ENCODE measurements at places on chromosomes 7 and 10.

GRCh38 chr10:18478354-18478753 lies 173.0 kb downstream of the NSUN6 start:
- no peak for DNase-seq

DNA sequence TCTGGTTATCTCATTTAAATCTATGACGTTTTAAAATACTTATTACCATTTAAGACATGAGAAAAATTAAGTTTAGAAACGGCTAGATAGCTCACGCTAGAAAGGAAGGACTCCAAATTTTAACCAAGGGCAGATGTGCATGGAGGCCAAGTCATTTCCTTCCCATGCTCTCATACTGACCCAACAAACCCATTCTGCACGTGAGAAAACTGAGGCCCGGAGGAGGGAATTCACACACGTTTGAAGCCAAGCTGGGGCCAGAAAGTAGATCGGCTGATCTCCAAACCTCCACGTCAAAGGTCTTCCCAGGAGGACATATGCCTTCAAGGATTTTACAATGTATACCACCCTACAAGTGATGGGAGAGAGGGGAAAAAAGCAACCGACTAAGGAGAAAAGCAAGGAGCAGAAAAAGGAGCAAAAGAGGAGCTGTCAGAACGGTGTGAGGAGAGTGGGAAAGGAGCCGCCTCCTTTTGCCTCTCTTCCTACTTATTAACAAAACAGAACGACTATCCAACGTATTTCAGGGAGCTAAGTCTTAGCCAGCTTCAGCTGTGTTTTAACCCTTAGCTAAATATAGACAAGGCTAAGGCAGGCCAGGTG lies 645 bp upstream of the SIRT1 start:
- DNase-seq = no peak

GRCh38 chr10:117439243-117439912 lies 64.1 kb upstream of the PDZD8 start:
- no peak for DNase-seq

GRCh38 chr7:71384094-71384493 lies 252.2 kb downstream of the GALNT17 start:
- no peak for DNase-seq

- no peak for DNase-seq
Measured at GRCh38 chr10:59687657-59688056, 22.0 kb downstream of the SLC16A9 start.

DNA sequence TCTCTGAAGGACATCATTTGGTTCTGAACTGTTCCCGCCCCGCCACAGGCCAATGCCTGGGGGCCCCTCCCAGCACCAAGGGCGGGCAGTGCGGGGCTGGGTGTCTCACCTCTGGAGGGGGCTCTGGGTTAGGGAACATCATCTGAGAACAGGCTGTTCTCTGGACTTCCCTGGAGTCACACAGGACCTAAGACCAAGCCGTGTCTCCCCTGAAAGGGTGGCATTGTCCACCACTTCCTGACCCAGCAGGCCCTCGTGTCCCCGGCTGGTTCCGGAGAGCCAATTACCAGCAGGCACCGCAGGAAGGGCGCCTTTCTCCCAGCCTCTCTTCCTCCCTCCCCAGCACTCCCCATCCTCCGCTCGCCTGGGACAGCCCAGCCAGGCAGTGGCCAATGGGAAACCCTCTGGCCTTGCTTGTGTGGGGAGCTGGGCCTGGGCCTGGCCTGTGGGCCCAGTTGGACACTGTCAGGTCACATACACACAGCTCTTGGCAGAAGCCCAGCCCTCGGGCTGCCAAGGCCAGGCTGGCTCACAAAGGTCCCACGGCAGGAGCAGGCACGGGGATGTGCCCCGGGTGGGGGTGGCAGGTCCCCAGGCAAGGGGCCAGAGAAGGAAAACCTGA lies 119.5 kb downstream of the SPDYE5 start:
- peak; percentile 84 for DNase-seq

DNA sequence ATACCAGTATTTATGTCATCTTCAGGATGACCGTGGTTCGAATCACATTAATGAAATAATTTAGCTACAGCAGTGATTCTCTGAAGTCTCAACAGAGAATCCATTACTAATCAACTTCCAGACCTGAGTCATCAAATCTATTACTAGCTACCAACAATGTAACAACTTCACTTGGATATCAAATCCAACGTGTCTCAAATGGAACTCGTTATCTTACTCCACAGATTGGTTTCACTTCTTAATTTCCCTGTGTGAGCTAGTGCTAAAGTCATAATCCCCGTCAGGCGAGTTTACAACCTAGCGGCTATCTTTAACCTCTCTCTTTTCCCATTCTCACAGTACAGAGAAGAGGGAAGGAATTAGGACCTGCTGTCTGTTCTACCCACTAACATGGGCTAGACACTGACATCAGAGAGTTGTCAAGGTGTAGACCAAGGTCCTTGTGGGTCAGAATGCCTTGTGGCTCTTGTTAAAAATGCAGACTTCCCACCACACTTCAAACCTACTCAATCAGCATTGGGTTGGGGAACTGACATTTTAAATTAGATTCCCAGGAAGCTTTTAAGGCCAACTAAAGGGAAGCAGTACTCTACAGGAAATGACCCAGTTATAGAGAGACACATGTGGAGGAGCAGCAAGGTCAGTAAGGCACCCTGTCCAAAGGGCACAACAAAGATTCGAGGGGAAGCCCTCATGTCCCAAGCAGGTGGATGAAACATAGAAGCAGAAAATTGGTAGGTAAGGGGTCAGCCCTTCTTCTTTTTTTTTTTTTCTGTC lies 57.3 kb upstream of the GSAP start:
- no peak for DNase-seq

- DNase-seq = no peak
Measured at GRCh38 chr10:63719226-63719856, 198.1 kb downstream of the REEP3 start.

DNA sequence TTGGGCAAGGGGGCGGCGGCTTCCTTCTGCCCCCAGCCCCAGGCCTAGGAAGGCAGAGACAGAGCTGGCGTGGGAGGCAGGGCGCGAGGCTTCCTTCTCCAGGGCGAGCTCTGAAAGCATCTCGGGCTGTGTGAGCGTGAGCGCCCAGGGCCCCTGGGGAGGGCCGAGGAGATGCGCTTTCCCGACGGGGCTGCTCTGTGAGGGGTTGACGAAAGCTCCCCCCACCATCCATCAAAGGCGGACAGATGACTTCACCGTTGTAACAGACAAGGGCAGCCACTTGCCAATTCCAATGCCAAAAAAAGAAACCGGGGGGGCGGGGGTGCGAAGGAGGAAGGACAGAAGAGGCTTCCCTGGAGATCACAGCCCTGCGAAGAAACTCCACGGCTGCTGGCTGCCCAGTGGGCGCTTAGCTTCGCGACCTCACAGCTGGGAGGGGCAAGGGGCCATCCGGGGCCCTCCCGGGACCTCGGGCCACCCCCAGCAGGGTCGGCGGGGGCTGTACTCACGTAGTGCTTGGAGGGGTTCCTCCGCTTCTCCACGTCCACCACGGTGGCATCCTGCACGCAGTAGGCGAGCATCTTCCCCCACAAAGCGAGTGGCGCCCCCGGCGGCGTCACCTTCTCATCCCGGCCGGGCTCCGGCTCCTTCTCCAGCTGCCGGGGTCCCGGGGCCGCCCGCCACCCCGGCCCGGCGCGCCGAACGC lies 537 bp downstream of the SH3PXD2A start:
- no peak for DNase-seq

- DNase-seq = no peak
Measured at GRCh38 chr7:363626-364025, 73.7 kb downstream of the FOXL3 start.

GRCh38 chr10:120917521-120918250 lies 66.5 kb downstream of the WDR11 start:
- no peak for DNase-seq

DNA sequence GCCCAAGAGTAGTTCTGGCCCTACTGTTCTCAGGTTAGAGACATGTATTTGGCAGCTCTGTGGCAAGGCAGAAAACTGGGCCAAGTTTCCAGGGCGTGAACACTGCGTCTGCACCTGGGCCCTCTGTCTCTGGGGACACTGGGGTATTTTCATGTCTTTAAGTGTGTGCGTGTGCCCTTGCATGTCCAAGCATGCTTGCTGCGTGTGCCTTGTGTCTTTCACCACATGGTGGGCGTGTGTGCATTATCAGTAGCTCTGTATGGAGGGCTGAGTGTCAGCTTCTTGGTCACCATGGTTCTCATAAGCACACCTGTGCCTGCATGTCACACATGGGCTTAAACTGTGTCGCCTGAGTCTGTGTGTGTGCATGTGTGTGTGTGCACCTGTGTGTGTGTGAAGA lies 69.3 kb downstream of the HIPK2 start:
- DNase-seq = no peak

- DNase-seq = no peak
Measured at GRCh38 chr7:13748998-13749397, 240.5 kb downstream of the ETV1 start.

DNA sequence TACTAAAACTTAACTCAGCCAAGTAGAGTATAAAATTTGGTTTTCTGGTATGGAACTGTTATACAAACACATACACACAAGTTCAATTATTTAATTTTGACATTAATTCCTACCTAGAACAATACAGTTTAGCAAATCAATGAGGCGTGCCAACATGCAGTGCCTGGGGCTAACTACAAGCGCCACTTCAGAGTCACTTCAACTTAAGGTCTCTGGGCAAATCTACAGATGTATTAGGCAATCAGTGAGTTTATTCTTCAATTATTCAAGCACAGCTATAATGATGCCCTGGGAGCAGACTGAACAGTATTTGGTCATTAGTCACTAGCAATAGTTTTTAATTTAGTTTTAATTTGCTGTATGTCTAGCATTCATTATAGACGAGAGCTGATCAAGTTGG lies 51.6 kb downstream of the HIBADH start:
- no peak for DNase-seq

DNA sequence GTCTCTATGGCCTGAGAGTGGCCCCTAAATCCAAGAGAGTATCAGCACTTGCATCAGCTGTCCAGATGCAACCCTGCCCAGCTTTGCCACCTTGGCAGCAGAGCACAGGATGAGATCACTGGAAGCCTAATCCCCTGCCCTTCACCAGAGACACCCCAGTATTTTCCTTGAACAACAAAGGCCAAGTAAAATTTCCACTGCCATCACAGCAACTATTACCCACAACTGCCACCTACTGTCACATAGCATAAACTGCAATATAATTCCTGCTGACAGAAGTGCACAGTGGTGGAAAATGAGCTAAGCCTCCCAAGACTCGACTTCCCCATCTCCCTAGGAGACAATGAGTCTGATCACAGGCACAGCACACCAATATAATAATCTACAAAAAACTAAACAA lies 462.8 kb upstream of the ZWINT start:
- no peak for DNase-seq

DNA sequence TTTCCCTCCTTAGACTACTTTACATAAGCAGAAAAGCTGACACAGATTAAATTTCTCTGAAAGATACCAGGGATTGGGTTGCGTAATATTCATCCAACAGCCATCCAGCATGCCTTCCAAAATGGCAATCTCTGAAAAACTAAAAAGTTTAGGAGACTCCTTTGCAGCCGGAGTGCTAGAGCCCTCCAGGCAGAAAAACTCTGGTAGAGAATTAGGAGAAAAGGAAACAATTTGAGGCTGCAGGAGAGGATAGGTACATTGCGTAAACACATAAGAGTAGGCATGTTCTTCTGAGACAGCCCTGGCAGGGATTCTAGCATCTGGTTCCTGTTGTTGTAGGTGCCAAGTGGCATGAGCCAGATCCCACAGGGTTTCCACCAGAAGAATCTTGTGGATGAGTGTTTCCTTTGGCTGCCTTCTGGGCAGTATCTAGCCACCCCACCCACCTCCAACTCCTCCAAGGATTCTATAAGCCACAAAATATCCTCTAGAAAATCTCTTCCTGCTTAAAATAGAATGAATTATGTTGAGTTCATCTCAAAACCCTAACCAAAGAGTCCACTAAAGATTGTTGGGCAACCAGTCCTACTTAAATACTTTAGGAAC lies 402.4 kb downstream of the HGF start:
- DNase-seq = no peak

DNA sequence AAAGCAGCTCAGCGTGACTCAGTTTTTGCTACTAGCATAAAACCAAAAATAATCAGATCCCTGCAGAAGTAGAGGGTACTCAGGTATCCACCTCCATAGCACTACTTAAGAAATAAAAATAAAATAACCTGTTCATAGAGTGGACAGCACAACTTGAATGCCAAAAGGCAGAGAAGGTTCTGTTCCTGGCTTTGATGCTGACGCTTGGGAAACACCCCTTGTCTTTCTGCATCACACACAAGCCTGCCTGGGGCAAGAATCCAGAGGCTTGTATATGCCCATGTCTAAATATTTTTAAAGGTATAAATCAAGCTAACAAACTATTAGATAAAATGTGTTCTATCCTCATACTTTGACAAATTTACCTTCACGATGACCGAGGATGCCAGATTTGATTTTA lies 207.3 kb downstream of the KIAA1217 start:
- no peak for DNase-seq

DNA sequence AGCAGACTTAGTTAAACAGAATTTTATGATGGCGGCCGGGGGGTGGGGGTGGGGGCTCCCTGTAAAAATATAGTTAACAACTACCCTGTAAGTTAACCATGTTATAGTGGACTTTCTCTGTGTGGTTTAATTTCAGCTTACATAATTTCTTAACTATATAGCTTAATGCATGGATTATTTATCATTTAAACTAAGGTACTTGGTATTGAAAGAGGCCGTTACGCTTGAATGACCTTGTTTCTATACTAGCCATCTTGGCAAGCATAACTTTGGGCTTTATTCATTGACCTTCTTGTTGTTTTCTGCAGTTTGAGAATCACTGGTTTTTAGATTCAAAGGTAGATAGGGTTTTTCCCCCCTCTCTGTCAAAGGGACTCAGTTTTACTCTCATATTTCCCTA lies 8.4 kb downstream of the EIF4EBP2 start:
- DNase-seq = no peak

DNA sequence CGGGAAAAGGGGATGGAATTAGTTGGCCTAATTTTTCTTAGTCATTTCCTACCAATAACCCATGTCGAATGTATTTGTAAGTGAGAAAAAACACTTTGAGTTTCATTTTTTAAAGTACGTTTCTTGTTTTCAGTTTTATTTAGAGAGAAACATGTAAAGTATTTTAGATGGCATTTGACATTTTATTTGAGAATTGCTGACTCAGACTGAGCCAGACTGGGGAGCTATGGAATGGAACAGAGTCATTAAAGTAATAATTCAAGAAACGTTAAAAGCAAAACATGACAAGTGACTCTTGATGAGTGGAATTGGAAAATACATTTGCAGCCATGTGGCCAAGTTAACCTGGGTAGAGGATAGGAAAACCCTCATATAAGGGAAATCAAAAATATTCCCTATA lies 286.1 kb upstream of the NPSR1 start:
- DNase-seq = no peak

Measured in caudate nucleus (tissue), 63 donors.